Lower leg skin (tissue), 4 donors: ENCODE measurements at places on chromosomes 7 and 10. TPM values are rescaled to one million over a fixed set of nuclear protein-coding genes. Genes with fewer than 3 reads are reported as not detected.

- DNase-seq = no peak
Measured at GRCh38 chr10:63753808-63754207, 232.6 kb downstream of the REEP3 start.

DNA sequence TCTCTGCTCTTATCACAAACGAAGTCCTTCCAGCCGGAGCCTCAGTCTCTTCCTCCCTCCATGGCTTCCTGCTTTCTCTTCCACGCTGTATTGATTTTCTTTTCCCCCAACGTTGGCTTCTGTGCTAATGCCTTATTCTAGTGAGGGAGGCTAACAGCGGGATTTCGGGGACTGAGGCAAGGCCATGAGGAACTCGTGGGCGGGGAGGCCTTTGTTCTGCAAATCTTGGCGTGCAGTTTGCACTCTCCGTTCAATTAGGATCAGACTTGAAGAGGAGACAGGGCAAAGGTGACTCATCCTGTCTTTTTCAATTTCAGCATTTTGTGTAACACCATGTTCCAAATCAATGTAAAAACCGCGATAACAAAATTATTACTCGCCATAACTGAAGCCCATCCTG, 25.3 kb downstream of the EN2 start:
- no peak for DNase-seq

GRCh38 chr7:29105191-29105590, 41.1 kb downstream of the CPVL start:
- DNase-seq = no peak

- DNase-seq = no peak
Measured at GRCh38 chr10:96695366-96695765, 24.9 kb downstream of the PIK3AP1 start.

GRCh38 chr7:41568135-41568534, 134.8 kb downstream of the INHBA start:
- no peak for DNase-seq

DNA sequence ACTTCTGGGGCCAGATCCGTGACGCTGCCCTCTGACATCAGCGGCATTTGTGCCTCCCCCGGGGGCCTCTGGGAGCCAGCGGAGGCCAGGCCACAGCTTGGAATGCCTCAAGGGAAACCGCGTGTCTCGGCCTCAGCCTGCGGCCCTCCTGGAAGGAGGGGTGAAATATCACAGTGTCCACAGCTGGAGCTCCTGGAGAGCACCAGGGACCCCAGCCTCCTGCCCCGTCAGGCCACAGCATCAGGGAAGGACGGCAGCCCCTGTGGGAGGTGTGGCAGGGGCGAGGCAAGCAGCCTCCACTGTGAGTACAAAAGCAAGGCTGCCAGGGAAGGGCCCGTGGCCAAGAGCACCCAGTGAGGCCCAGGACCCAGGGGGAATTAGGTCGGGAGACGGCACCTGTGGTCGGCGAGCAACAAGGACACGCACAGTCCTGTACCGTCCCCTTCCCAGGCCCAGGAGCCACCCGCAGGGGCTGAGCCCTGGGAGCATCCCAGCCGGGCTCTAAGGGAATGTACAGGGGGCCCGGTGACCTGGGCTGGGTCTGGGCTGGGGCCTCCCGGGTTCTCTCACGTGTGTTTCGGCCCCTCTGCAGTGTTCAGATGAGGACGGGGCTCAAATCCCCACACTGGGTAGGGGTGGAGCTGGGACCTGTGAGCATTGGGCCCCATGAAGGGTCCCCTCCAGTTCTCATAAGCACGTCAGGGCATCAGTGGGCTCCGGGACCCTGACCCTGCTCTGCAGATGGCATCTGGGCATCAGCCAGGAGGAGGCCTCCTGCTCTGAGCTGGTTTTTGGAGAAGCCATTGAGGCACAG, 18.7 kb upstream of the KNDC1 start:
- DNase-seq = no peak

- no peak for DNase-seq
Measured at GRCh38 chr7:159012353-159013069, 132.2 kb downstream of the VIPR2 start.

DNA sequence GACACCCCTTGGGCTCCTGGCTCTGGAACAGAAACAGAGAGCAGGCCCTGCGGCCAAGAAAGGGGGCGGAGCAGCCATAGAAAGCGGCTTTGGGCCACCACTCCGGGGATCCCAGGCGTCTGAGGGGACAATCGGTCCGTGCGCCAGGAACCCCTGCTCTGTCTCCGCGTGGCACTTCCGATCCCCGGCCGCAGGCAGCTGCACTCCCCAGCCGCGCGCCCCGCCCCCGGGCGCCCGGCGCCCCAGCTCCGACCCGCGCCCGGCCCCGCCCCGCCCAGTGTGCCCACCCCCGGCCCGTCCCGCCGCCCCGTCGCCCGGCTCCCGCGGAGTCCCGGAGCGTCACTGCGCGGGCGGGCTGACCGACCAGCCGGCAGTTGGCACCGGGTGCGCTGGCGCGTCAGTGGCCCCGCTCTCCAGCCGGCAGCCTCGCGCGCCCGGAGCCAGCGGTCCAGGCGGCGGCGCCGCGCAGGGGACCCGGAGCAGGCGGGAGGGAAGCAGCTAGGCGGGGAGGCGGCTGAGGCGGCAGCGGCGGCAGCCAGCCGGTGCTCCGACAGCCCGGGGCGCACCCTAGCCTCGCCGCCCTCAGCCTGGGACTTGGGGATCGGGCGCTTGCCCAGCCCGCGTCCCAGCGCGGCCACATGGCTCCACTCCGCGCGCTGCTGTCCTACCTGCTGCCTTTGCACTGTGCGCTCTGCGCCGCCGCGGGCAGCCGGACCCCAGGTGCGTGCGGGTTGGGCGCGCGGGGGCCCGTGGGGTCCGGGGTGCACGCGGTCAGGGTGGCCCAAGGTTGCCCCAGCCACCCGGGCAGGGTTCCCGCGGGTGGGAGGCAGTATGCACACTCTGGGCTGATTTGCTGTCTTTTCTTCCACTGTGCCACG, at the start of gene ADAMTS14:
TSS of gene ADAMTS14 (plus strand) at position 342 of the 878 bp plus-strand sequence. CDS start at position 639, 297 bp downstream.
- no peak for DNase-seq

- DNase-seq = peak; percentile 68
Measured at GRCh38 chr7:99623702-99624447, 7.1 kb downstream of the ZSCAN25 start.

The SRPK2 gene
- 59.9 TPM for total RNA-seq

The TIMM23 gene
- 62.9 TPM for total RNA-seq

The EBLN1 gene
- total RNA-seq = not detected
